Body of pancreas (tissue), 4 donors: ENCODE measurements at places on chromosomes 4 and X.

GRCh38 chr4:5815641-5816040 lies 77.2 kb downstream of the CRMP1 start:
- no peak for DNase-seq

DNA sequence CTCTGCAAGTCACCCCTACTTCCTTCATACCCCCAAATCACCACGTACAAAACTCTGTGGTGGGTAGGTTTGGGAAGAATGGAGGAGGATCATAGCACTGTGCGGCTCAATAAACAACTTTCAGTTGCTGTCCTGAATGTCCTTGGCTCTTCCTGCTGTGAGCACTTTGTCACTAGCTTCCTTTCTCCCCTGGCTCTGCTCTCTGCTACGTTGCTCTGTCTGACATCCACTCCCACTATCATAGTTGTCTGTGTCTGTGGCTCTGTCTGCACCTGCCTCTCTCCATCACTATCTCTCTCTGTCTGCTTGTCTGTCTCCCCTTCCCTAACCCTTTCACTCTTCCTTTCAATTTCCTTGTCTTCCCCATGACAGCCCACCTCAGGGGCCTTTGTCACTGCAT lies 21.2 kb upstream of the SMPX start:
- DNase-seq, result no peak

DNA sequence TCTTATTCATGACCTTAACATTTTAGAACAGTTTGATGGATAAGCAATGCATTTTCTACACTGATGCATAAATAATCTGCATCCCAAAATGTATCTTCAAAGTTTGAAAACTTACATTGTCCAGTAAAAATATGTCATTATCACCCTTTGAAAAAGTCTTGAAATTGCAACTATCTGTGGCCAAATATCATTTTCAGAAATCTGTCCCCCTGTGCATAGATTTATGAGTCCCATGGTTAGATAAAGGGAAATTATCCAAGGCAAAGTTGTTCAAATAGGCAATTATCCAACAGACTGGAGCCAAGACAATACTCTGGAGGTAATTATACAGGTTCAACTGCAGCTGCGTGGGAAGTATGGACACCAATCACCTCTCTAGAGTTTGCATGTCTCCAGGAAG lies 182.5 kb upstream of the INTU start:
- DNase-seq, result no peak

- no peak for DNase-seq
These were observed 67.3 kb upstream of the LHFPL1 start for GRCh38 chrX:112746812-112747595.

GRCh38 chr4:153542834-153543233 lies 76.7 kb downstream of the TMEM131L start:
- DNase-seq, result no peak

- no peak for DNase-seq
These were observed 108.1 kb downstream of the RTL9 start for GRCh38 chrX:110466790-110467189.

DNA sequence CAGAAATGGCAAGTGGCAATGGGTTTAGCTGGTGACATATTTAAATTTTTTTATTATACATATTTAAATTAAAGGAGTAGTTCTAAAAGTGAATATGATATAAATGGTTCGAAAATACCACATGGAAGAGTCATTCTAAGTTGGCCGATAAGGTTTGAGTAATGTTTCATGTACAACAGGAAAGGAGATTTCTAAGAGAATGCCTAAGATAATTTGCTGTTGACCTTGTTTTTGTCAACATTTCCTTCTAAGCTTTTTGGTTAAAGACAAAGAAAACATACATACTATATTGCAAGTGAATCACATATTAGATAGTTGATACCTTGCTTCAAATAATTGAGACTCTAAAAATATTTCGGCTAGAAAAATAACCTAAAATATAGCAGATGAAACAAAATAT lies 526.6 kb upstream of the SLIT2 start:
- DNase-seq, result no peak

GRCh38 chrX:53223955-53224859 lies 800 bp downstream of the KDM5C start:
- no peak for DNase-seq

- DNase-seq, result no peak
These were observed 32.8 kb upstream of the IL13RA1 start for GRCh38 chrX:118694638-118695037.

- no peak for DNase-seq
These were observed 62.3 kb upstream of the ADAMTS3 start for GRCh38 chr4:72631296-72631695.

DNA sequence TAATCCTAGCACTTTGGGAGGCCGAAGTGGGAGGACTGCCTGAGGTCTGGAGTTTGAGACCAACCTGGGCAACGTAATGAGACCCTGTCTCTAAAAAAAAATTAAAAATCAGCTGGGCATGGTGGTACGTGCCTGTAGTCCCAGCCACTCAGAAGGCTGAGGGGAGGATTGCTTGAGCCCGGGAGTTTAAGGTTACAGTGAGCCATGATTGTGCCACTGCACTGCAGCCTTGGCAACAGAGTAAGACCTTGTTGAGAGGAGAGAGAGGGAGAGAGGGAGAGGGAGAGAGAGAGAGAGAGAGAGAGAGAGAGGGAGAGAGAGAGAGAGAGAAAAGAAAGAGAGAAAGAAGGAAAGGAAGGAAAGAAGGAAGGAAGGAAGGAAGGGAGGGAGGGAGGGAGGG lies 144.9 kb downstream of the RASL11B start:
- DNase-seq, result no peak
